ENCODE measurements at places on chromosomes 5 and 9.

DNA sequence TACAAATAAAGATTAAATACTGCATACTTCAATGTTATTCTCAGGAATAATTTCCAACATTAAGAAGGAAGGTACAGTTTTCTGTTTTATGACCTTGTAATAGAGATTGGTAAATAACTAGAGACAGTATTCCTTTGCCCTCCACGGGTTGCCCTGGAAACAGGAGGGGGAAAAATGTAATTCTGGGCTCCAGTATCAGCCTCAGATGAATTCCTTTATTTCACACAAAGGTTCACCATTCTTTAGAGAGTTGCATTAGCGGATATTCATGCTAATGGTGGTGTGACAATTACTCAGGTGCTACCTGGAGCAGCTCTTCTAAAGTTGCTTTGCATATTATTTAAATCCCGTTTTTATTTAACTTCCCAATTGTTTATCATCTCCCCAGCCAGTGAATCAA lies 42.6 kb downstream of the CETN3 start:
- DNase-seq = no peak

- no peak for DNase-seq
Measured at GRCh38 chr5:53479045-53479589, 1.3 kb upstream of the FST start.

GRCh38 chr5:119016125-119016774 lies 27.9 kb upstream of the DTWD2 start:
- no peak for DNase-seq

- no peak for DNase-seq
Measured at GRCh38 chr5:50435168-50435567, 5.9 kb downstream of the EMB start.

DNA sequence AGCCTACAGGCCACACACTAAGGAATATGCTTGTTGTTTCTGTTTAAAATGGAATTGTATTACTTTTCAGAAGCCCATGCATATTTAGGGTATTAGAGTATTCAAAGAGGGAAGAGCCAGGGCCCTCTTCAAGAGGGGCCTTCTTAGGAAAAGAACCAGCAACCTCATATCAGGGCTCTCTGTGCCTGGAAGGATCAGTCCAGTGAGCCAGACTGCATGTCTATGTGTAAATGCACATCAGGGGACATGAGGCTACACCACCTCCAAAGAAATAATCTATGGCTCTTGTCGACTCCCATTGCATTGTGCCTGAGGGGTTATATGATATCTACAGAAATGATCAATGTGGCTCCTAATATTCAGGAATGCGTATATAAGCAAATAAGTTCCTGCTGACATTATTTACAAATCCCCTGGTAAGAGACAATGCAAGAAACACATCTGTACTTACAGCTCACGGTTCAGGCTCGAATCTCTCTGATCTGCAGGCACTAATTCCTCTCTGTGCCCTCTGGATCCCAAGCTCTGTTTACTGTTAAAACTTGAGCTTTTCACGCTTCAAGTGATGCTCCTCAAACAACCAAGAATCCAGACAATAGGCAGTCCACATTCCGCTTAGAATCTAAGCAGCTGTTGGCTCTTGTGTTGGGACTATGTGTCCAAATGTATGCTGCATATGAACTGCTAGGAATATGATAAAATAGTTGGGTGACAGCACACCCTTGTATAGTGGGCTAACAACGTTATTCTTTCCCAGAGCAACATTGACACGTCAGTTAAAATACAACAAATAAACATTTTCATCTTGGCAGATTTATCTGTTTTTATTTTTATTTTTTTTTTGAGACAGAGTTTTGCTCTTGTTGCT lies 150.2 kb upstream of the KLF9 start:
- DNase-seq = no peak

DNA sequence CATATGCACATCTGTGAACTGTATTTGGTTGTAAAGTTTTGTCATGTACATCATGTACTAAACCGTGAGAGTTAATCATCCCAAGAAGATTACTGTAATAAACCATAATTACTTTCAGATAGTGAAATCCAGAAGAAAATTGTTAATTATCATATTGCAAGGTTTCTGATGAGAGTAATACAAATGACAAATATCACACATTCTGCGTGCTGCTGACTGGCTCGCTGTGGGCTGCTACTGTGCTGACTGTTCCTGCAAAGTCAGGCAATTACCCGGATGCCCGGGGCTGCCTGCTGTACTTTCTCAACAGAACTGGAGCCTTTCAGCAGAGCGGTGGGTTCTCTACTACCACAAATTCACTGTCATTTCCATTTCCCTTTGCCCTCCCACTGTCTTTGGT lies 68.3 kb downstream of the SMARCA2 start:
- DNase-seq = no peak

DNA sequence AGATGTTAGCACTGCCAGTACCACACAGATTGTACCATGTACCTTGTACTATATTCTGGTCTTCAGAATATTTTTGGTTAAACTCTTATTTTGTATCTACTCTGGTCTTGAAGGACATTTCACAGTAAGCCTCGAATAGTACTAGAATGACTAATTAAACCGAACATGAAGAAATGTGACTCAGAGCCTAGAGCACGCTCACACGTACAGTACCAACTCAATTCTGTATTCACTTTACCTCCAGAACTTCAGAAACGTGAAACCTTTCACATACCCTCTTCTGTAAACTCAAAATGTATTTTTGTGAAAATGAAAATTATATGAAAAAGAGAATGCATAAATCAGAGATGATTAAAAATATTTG lies 112.8 kb downstream of the MVB12B start:
- peak; percentile 66 for DNase-seq

DNA sequence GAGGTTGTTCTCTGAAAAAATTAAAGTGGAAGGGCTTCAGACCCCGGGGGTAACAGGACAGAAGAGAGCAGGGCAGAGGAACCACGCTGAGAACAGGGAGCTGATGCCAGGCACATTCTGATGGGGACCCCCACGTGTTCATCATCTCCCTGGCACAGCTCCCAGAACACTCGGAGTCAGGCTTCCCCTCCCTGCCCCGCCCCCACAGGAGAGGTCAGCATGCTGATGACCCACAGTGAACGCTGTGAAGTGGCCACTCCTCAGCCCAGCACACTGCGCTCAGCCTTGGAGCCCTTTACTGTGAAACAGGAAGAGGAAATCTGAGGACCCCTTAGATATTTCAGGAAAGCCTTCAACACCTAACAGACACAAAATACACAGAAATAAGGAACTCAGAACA lies 16.4 kb downstream of the RETREG1 start:
- peak; percentile 25 for DNase-seq

DNA sequence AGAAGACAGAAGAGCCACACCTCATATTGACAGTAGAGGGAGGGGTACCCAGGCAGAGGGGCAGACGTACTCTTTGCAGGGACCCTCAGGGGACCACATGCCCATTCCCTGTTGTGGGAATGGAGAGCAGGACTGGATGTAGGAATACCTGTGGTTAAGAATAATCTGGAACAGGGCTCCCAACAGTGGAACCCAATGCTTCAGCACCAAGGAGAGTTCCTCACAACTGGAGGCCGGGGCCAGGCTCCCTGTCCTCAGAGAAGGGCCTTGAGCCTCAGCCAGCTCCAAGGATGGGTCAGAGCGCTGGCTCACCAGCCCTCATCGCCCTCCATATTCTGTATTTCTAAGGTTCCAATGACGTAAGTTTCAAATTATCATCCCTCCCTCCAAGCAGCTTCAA lies 7.4 kb upstream of the SHC3 start:
- DNase-seq = peak; percentile 37

All from cardiac fibroblast (primary cell).